Stimulated activated CD4-positive, alpha-beta T cell treated with anti-CD3 and anti-CD28 coated beads, Interleukin-1b, Interleukin-23, amount 100 ng/mL, for 24 hours (primary cell): ENCODE measurements at places on chromosomes 13 and 19.

DNA sequence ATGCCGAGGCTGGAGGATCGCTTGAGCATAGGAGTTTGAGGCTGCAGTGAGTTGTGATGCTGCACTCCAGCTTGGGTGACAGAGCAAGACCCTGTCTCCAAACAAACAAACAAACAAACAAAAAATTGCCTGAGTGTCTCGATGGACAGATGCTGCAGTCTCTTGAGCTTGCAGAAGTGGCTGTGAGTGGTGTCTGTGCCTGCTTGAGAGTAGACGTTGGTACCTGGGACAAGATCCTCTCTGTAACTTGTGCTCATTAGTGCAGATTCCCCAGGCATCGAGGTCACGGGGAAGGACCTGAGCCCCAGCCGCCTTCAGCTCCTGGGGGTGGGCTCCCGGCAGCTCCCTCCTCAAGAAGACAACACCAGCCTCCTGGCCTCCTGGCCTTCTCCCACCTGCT lies 8.6 kb upstream of the C5AR2 start:
- no peak for DNase-seq

DNA sequence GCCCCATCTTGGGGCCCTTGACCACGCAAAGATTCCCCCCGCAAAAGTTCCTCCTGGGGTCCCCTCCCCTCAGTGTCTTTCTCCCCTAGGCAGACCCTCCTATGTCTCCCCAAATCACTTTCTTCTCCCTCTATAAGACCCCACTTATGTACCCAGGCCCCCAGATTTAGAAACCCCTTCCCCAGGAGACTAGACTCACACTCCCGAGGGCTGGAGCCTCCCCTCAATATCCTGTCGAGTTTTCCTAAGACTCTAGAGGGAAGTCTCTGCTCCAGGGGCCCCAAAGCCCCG lies 1.4 kb downstream of the SLC1A5 start:
- no peak for DNase-seq

GRCh38 chr13:46905249-46905648 lies 8.4 kb upstream of the HTR2A start:
- DNase-seq: no peak

GRCh38 chr19:17097593-17098126 lies 22.1 kb downstream of the MYO9B start:
- DNase-seq: no peak

DNA sequence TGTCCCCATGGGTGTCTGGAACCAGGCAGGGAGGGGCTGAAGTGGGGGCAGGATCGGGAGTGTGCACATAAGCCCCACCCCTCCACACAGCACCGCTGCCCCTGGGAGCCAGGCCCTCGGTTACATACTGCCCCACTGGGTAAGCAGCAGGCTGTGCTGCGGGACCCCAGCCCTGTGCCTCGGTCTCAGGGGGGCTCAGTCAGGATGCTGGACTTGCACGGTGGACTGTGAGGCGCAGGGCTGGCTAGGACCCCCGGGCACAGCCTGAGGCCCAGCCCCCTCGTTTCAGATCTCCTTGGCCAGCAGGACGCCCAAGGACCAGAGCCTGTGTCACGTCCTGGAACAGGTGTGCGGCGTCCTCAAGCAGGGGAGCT lies 16.3 kb downstream of the MPND start:
- no peak for DNase-seq

GRCh38 chr19:35002037-35002535 lies 2.0 kb downstream of the GRAMD1A start:
- no peak for DNase-seq

- no peak for DNase-seq
These were observed 86.7 kb downstream of the ZNF100 start for GRCh38 chr19:21680671-21681070.

GRCh38 chr19:6717441-6717971 lies 2.9 kb downstream of the C3 start:
- no peak for DNase-seq

DNA sequence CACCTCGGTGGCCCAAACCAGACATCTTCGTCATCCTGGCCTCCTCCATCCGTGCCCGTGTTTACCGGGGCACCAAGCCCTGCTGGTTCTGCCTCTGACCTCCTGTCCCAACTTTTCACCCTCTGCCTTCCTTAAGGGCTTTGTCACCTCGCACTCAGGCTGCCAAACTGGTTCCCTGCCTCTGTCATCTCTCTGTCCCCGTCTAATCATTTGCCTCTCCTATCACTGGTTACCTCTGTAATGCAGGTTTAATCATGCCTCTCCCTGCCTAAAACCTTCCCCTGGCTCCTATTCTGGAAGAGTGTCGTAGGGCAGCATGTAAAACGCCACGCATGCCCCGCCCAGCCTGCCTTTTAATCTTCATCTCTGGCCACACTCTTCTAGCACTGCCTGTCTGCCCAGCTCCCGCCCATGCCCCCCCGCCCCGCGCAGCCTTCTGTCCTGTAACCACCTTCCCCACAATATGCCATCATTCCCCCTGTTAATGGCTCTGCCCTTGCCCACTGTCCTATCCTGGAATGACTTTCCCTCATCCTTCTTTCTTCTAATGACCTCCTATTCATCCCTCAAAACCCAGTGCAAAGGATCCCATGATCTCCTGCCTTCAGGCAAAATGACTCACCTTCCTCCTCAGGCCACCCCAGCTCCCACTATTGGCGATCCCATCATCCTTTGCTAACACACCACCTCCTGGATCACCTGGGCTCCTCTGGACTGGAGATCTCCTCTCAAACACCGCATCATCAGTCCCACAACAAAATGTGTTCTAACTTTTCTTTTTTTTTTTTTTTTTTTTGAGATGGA lies 66.7 kb downstream of the PEX11G start:
- no peak for DNase-seq

GRCh38 chr19:39038098-39038497 lies 5.7 kb upstream of the FBXO27 start:
- DNase-seq: peak; percentile 10

- no peak for DNase-seq
These were observed 7.9 kb upstream of the C3 start for GRCh38 chr19:6728346-6728745.

- DNase-seq: no peak
These were observed 10.6 kb downstream of the TRIP10 start for GRCh38 chr19:6750062-6750461.
